Cortex of kidney (tissue), 1 donor: ENCODE measurements at places on chromosomes 3 and 15.

- DNase-seq, result no peak
Measured at GRCh38 chr3:159831466-159831865, 157.2 kb upstream of the IL12A start.

GRCh38 chr3:138964264-138964663 is 17.2 kb downstream of the FOXL2NB start:
- DNase-seq, result no peak

- no peak for DNase-seq
Measured at GRCh38 chr3:77052733-77053670, 13.1 kb downstream of the ROBO2 start.

- no peak for DNase-seq
Measured at GRCh38 chr15:24962880-24963279, 8.1 kb downstream of the SNRPN start.

DNA sequence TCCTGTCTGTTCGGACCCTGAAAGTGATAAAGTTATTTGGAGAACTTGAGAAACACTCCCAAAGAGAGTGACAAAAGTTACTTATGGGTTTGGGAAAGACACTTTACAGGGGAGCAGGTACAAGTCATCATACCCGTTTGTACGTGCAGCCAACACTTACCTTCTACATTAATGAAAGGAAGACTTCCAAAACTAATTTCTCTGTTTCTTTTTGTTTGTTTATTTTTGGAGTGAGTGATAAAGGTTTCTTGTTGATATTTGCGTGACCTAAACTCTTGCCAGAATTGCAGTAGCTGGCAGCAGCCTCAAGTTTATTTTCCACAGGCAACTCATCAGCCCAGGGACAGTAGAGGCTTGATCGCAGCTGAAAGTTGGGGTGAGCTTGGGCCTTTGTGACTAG is 8.4 kb downstream of the ABHD2 start:
- no peak for DNase-seq

- DNase-seq, result no peak
Measured at GRCh38 chr3:177357352-177358090, 160.2 kb upstream of the TBL1XR1 start.

DNA sequence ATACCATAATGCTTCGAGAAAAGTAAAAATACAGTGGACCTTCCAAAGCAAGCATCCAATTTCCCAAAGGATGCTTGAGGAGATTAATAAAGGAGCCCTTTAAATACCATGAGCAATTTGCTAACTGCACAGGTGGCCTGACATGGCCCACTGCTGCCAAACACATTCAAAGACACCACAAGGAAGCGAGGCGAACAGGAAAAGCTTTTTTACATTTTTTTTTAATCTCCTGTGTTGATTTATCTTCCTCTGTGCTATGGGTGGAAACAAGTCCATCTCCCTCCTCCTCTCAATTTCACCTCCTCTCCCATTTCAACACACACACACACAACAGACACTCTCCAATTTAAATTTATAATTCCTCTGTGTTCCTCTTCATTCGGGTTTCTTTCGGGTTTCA is 243.4 kb downstream of the IGSF11 start:
- DNase-seq, result no peak

- no peak for DNase-seq
Measured at GRCh38 chr3:136840252-136840651, 21.3 kb downstream of the SLC35G2 start.

DNA sequence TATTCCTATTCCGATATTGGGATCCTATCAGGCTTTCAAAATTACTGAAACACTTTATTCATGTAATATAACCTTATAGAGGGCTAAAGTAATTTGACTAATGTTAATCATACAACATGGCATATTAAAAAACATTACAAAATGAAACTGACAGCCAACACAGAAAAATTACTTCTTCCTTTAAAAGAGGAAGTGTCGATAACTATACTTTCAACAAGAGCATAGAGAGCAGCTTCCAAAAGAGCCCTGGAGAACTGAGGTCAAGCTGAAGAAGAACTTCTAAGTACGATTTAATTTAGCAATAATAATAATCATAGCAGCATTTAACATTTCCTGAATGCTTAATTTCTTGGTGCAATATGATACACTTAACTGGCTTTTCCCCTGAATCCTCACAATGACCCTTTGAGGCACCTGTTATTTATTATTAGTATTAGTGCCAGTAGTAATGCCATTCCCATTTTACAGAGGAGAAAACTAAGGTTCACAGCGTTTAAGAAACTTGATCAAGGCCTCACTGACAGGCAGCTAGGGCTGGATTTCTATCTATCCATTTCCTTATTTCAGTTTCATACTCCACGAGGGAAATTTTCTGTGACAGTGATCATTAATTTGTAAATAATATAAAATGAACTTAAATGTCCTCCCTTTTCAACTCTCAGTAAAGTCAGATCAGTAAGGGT is 181.6 kb downstream of the CFAP20DC start:
- DNase-seq, result no peak

DNA sequence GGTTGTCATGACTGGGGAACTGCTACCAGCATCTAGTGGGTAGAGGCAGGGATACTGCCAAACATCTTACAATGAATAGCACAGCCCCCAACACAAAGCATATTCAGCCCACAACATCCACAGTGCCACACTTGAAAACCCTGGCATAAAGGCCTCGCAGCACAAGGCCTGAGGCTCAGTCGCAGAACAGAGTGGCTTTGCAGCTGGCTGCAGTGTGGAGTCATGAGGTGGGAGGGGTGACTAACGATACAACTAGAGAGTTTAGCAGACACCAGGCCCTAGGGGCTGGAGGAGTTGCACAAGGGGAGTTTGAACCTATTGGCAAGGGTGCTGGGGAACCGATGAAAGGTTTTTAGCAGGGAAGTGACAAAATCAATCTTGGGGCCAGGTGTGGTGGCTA is 32.1 kb downstream of the GRK7 start:
- no peak for DNase-seq

- DNase-seq, result no peak
Measured at GRCh38 chr3:133926736-133927539, 31.3 kb upstream of the RAB6B start.

DNA sequence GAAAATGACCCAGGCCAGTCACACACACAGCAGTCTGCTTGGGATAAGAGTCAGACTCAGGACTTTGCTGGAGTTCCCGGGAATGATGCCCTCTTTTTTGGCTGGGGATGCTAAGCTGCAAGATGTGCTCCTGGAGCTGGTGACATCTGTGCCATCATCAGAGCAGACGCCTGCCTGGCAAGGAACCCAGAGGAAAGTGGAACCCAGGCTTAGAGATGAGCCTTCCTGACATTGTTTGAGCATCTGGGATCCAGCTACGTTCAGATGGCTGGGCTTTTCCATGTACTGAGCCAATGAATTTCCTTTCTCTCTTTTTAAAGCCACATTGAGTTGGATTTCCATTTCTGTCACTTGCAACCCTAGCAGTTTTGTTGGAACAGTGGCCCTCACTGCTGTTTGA is 53.3 kb downstream of the EBLN2 start:
- no peak for DNase-seq

GRCh38 chr15:56783156-56783856 is 50.0 kb upstream of the ZNF280D start:
- DNase-seq, result no peak

DNA sequence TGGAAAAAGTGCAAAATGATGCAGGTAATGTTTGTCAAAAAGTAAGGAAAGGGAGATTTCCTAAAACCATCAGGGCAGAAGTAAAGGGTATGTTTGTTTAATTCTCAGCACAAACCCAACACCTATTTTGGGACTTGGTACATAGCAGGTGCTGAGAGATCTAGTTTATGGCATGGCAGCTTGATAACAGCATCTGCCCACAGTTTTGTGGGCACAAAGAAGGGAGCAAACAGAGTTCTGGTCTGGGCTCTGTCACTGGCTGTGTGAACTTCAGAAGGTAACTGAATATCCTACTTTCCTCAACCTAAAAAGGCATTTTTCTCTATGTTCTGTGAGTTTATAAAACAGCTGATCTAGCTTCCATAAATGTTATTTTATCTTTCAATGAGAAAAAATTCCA is 141.6 kb downstream of the PLCH1 start:
- DNase-seq, result no peak

DNA sequence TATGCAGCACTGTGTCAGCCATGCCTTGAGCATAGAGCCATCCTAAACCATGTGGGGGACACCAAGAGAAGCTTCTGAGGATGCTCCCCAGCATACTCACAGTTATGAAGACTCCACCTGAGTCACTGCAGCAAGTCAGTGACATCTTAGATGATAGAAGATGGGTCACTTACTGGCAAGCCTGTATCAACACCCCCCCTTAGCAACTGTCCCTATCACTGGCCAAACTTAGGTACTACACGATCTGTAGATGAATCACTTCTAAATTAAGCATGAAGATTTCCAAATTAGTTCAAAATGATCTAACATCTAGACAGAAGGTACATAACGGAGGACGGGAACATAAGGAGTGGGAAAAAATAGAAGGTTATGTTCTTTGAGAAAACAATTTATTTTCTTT is 13.2 kb upstream of the LMCD1 start:
- no peak for DNase-seq

- no peak for DNase-seq
Measured at GRCh38 chr3:98814817-98815420, 51.8 kb downstream of the ST3GAL6 start.

GRCh38 chr3:14726441-14726780 is 51.5 kb downstream of the C3orf20 start:
- DNase-seq, result no peak

DNA sequence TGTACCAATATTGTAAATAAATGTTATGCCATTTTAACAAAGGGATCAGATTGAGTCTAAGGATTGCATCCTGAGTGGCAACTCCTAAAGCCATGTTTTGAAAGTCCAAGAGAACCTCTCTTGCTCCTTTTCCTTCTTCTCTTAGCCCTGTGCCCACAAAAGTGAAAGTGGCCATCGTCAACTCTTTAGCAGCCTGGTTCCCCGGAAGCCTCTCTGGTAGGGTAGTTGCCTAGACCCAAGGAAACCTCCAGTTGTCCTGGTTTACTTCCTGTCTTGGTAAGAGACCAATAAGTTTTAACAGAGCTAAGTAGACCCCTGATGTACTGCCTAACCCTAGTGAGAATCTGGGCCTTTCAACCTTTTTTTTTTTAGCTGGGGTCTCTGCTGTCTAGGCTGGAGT is 10.2 kb upstream of the ITPKA start:
- no peak for DNase-seq

- DNase-seq, result no peak
Measured at GRCh38 chr3:187821616-187822317, 76.5 kb upstream of the BCL6 start.

DNA sequence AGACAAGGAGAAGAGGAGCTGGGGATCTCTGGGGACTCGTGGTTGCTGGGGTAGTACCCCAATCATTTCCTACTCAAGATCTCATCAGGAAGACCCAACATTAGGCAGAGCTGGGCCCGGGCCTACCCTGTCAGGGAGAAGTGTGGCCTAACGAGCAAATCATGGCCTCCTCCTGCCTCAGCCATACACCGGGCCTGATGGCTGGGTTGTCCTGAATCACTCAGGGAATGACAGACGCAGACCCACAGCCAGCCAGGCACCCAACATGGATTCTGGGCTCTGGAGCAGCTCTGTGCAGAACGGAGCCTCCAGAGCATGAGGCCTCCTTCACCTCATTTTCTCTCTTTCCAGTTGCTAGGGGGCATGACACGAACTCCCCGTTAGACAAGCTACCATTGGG is 19.7 kb downstream of the ITGA11 start:
- no peak for DNase-seq

- DNase-seq, result no peak
Measured at GRCh38 chr15:100985401-100985800, 66.2 kb downstream of the LRRK1 start.

DNA sequence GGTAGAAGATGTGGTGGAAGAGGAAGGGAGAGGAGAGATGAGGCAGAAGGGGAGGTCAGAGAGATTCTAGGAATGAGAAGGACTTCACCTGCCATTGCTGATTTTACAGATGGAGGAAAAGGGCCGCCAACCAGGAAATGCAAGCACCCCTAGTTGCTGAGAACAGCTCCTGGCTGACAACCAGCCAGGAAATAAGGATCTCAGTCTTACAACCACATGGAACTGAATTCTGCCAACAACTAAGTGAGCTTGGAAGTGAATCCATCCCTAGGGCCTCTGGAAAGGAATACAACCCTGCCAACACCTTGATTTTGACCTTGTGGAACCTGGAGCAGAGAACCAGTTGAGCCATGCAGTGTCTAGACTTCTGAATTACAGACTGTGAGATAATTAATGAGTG is 86.6 kb downstream of the EDEM1 start:
- DNase-seq, result no peak

- no peak for DNase-seq
Measured at GRCh38 chr3:20575146-20575545, 389.1 kb upstream of the SGO1 start.
